ENCODE measurements at places on chromosomes 2 and 18. TPM values are rescaled to one million over a fixed set of nuclear protein-coding genes. Genes with fewer than 3 reads are reported as not detected.

Gene TLX2
- 0.72 TPM for total RNA-seq

Gene HOXD1
- not detected for total RNA-seq

Gene RNF152
- 2.1 TPM for total RNA-seq

Gene SS18
- 34.5 TPM for total RNA-seq

Gene EPG5
- 10.6 TPM for total RNA-seq

Gene DNAH6
- 0.70 TPM for total RNA-seq

Gene EGR4
- total RNA-seq, result not detected

Gene NRP2
- 95.6 TPM for total RNA-seq

Gene SERPINB11
- not detected for total RNA-seq

Gene RTP5
- total RNA-seq, result not detected

Gene TMSB10
- 1,258 TPM for total RNA-seq

Gene FBXO41
- 12.1 TPM for total RNA-seq

Gene MATN3
- total RNA-seq, result 16.2 TPM

Gene PLCD4
- 0.26 TPM for total RNA-seq

- no peak for DNase-seq
Measured at GRCh38 chr2:168633200-168633599, 169.2 kb upstream of the NOSTRIN start.

DNA sequence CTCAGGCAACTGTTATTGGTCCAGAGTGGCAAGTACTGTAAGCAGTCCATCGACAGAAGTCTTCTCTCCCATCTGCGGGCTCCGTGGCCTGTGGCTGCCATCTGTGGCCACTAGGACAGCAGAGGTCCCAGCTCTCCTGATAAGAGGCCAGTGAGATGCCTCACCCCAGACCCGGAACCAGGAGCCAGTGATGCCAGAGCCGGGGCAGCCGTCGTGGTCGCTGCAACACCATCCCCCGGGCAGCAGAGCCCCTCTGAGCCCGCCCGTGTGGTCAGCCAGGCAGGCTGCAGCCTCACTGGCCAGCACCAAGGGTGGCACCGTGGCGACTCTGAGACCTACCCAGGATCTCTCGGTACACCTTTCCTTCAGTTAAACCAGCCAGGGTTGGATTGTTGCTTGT, 8.7 kb downstream of the GPR148 start:
- DNase-seq, result no peak

DNA sequence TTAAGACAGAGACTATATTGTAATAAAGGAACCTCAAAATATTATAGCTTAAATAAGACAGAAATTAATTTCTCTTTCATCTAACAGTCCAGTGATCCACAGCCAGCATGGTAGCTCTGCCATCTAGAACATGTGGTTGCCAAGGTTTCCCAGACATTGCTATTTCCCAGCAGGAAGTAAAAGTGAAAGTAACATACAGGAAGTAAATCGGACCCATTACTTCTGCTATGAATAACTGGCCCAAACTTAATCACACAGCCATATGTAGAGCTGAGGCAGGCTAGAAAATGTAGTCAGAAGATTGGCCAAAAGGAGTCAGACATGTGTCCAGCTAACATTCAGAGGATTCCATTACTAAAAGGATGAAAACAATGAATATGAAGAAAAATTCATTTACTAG, 71.0 kb downstream of the NOL4 start:
- no peak for DNase-seq

DNA sequence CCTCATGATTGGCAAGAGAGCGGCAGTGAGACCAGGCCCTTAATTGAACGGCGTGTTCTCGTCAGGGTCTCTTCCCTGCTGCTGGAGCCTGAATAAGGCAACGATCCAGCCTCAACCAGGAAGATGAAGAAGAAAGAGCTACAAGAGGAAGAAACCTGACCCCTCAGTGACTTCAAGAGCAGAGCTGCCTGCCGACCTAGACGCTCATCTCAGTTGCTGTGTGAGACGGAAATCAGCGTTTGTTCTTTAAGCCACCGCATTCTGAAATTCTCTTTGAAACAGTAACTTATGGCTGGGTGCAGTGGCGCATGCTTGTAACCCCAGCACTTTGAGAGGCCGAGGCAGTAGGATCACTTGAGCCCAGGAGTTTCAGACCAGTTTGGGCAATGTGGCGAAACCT, 29.6 kb upstream of the KCNG3 start:
- no peak for DNase-seq

GRCh38 chr2:96869822-96870625, at the start of gene SEMA4C:
TSS of gene SEMA4C (minus strand) at chr2:96870080. CDS start at chr2:96867886, 2,194 bp downstream.
- DNase-seq, result no peak

GRCh38 chr18:35662293-35663062, 80.9 kb downstream of the GALNT1 start:
- no peak for DNase-seq

- no peak for DNase-seq
Measured at GRCh38 chr2:173752152-173752551, 213.0 kb downstream of the SP3 start.

- no peak for DNase-seq
Measured at GRCh38 chr2:6072768-6073167, 380.6 kb downstream of the SOX11 start.

DNA sequence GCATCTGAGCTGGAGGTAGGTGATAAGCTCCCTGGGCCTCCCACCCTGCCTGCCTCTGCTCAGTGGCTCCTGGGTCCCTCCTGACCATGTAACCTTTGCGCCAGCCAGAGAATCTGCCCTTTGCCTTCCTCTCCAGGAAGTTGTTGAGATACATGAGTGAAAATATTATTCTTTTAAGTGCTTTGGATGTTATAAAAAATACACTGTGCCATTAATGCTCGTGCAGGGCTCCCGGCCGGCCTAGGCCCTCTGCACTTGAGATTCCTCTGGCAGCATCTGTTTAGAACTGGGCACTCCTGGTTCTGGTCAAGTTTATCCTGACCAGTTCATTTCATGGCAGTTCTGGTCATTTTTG, 18.8 kb downstream of the AGAP1 start:
- DNase-seq, result no peak

DNA sequence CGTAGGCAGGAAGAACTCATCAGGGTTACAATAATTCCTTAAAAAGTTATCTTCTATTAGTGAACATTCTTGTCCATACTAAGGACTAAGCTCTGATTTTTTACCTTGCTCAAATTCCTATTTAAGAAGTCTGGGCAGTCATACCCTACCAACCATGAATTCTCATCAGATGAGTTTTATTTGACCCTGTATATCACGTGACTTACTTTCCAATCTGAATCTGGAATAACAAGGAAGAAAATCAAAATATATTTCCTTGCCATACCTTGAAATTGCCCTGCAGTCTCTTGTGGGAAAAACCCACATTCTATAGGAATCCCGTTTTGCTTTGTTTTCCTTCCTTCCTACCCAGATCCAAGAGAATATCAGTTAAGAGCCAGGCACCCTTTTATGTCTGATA, 352.7 kb downstream of the AKAIN1 start:
- DNase-seq, result no peak

DNA sequence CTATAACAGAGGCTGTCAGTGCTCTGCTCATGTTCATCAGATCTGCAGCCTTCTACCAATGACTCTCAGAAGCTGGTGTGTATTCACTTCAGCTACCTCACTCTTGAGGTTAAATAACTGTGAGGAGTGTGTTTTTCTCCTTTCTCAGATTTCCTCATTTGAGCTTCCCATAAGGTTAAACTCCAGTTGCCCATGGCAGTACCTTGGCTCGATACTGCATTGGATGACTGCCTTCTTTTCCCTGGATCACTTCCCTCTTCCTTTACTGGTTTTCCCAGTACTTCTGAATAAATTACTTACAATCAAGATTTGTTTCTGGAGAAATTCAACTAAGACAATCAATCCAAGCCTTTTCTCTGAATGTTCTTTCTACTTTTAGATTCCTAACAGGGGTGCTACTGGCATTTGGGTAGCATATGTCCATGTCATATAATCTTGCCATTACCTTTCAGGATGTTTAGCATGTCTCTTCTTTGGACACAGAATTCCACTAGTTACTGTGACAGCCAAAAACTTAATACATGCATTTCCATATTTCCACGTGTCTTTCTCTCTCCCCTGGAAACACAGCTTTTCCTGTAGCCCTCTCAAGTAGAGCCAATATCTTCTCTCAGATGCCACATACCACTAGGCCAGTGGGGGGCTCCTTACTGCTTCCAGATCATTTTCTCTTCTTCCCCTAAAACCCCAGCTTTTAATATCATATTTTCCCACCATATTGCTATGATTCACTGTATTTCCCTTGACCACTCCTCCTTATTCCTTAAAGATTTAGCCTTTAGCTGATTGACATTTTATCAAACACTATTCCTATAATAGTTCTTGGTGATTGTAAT, 15.0 kb upstream of the SPOPL start:
- no peak for DNase-seq

DNA sequence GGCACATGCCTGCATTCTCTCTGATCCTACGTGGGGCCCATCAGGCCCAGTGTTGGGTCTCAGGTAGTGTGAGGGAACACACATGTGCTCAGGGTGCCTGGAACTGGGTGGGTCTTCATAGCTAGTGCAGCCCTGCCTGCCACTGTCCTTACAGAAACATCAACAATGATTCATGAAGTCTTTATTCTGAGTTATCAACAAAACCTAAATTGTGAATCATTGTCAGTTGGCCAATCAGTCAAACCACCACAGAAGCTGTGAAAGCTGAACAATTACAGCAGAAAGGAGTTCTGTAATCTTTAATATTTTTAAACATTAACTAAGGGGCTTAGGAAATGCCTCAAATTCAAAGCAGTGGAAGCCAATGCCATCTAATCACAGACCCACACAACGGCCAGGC, 82.8 kb upstream of the ZNF521 start:
- DNase-seq, result no peak

- DNase-seq, result no peak
Measured at GRCh38 chr2:9897846-9898245, 53.6 kb upstream of the GRHL1 start.

GRCh38 chr2:15372019-15372418, 189.1 kb downstream of the NBAS start:
- no peak for DNase-seq

DNA sequence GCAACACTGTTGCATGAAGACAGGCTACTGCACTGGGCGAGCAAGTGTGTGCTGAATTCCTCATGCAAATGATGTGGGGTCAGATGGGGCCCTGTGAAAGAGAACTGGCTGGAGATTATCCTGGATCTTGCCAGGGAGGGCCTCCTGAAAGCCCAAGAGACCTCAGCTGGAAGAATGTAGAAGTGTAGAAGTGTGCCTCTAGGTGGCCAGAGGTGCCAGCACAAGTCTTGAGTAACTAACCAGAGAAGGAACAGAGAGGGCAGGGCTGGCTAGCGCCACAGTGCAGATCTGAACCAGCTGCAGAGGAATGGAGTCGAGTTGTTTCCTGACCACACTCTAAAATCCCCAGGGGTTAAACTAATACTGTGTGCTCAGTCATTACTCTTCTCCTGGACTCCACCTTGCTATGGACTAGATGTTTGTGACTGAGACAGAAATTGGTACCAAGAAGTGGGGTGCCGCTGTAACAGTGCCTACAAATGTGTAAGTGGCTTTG, 399.3 kb downstream of the LRATD1 start:
- peak; percentile 9 for DNase-seq

DNA sequence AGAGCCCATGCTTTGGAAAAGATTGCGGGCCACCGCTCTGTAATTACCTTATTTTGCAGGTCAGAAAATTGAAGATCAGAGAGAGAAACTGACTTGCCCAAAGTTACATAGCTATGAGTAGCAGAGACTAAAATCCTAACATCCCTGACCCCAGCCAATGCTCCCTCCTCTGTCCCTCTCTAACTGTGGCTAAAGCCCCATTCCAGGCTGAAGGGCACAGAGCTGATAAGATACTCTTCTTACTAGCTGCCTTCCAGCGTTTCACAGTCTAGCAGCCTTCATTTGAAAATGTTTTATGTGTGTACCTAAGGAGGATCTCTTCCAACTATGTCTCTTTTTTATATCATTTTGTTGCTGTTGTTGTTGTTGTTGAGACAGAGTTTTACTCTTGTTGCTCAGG, 81.4 kb upstream of the LRATD1 start:
- no peak for DNase-seq

- DNase-seq, result no peak
Measured at GRCh38 chr2:226943862-226944620, 108.2 kb downstream of the RHBDD1 start.

Data from Caco-2 (cell line).